ENCODE measurements at places on chromosomes 1 and 21.

DNA sequence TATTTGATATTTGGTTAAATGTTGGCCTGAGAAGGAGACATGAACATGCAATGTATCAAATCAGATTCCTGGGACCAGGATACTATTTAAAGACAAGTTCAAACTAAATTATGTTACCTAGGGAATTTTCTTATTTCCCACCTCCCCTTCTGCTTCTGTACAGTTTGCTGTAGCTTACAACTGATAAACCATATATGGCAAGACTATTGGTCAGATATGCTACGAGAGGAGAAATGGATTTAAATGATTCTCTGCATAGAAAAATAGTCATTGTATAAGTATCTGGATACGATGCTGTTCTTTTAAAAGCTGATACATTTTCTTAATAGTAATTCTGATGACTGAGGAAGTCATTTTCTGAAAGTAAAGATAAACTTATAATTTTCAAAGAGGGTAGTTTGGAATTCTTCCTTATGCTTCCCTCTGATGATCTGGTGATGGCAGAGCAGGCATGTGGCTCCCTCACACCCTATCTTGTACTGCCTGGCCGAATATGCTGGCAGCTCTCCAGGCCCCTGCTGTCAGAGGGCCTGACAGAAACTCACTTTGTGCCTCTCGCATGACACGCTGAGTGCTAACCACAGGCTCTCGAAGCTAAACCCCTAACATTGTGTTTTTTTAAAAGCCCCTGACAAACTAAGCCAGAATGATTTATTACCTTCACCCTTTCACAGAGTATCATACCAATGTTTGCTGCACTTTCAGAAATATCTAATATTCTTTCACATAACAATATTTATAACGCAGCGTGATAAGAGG, 19.4 kb downstream of the RRP15 start:
- DNase-seq = peak; percentile 60

- DNase-seq = no peak
Measured at GRCh38 chr1:247096112-247096511, 8.0 kb downstream of the ZNF669 start.

GRCh38 chr1:203906932-203907331, 45.5 kb downstream of the SNRPE start:
- no peak for DNase-seq

GRCh38 chr21:31161157-31161556, 122.9 kb upstream of the KRTAP19-8 start:
- DNase-seq = no peak

GRCh38 chr21:34989337-34990151, 59.6 kb downstream of the RUNX1 start:
- DNase-seq = no peak
